ENCODE measurements at places on chromosomes 4 and X.

DNA sequence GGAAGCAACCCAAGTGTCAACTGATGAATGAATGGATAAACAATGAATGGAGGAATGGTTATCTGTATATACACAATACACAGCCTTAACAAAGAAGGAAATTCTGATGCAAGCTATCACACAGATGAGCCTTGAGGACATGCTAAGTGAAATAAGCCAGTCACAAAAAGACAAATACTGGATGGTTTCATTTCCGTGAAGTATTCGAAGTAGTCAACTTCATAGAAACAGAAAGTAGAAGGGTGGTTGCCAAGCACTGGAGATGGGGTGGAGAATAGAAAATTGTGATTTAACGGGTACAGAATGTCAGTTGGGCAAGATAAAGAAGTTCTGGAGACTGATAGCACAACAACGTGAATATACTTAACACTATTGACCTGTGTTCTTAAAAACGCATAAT, 28.2 kb downstream of the CENPU start:
- ATAC-seq = no peak

GRCh38 chr4:87390551-87390890, 467 bp downstream of the HSD17B11 start:
- no peak for ATAC-seq

GRCh38 chr4:122450847-122451246, 5.7 kb downstream of the IL2 start:
- ATAC-seq = no peak

- ATAC-seq = no peak
Measured at GRCh38 chrX:100975212-100975611, 5.7 kb downstream of the ARL13A start.

- no peak for ATAC-seq
Measured at GRCh38 chr4:170336238-170336775, 246.6 kb upstream of the AADAT start.

DNA sequence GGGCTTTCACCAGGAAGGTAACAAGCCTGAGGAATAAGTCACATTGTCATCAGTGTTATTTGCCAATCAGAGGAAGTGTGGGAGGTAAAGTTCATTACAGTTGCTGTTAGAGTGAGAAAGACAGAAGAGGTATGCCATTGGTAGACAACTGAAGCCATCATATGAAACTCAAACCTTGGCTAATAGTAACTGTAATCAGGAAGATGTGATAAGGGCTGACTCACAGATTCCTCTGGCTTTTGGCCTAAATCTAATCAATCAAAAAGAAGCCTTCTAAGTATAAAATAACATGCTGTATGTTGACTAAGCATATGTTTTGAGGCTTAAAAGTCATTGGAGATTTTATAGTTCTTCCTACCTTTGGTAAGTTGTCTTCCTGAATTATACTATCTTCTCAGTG, 242.8 kb downstream of the PCDH7 start:
- ATAC-seq = no peak

DNA sequence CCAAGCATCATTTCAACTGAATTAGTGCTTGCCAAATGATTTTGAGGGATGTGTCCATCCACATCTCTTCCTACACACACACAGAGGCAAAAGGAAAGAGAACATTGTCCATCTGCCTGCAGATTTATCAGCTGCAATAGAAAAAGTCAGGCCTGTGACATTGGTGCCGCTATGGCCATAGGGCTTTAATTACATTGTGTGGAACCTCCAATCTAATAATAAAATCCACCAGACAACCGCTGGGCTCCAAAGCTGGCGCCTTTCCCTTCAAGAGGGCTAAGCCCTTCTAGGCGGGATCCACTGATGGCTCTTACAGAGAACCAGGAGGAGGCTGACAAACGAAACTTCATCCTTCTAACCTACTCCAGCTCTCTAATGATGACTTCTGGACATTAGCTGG, 60.6 kb downstream of the PHOX2B start:
- no peak for ATAC-seq

DNA sequence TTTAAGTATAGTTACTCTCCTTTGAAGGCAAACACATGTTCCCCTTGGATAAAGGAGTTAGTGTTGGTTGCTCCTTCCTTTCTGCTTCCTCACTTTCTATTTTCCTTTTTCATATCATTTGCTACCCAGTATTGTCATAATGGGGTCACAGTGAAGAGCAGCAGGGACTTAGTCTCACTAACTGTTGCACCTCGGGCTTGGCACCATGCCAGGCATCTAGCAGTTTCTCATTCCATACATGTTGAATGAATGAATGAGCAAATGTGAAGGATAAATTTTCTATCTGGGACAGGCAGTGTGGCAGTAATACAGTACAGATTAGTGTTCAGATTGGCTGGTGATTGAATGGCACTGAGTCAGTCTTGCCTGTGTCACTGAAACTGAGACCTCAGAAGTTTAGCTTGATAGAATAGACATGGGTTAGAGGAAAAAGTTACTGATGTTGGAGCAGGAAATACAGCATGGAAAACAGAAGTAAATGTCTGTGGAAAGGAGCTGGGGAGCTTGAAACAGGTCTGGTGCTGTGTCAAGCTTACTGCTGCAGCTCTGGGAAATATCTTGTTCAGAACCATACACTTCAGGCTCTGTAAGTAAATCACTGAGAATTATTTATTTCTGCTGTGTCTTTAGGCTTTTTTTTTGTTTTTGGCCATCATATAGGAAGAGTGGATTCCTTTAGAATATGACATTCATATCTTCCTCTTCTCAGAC, 55.8 kb upstream of the PITX2 start:
- ATAC-seq = no peak

DNA sequence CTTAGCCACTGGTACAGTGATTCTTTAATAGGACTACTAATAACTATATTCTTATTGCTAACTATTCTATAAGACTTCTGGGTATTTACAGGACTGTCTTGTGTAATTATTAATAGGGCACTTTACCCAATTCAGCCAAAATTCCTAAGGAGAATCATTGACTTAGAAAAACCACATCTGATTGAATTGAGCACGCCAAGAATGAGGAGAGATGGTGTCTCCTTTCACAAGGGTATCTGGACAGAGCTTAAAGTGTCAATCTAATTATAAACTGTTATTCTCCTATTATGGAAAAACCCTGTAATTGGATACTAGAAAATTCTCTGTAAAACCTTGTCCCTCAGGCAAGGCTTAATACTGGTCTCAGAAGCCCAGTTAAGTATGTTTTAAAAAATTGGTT, 111.1 kb upstream of the TLL1 start:
- no peak for ATAC-seq

DNA sequence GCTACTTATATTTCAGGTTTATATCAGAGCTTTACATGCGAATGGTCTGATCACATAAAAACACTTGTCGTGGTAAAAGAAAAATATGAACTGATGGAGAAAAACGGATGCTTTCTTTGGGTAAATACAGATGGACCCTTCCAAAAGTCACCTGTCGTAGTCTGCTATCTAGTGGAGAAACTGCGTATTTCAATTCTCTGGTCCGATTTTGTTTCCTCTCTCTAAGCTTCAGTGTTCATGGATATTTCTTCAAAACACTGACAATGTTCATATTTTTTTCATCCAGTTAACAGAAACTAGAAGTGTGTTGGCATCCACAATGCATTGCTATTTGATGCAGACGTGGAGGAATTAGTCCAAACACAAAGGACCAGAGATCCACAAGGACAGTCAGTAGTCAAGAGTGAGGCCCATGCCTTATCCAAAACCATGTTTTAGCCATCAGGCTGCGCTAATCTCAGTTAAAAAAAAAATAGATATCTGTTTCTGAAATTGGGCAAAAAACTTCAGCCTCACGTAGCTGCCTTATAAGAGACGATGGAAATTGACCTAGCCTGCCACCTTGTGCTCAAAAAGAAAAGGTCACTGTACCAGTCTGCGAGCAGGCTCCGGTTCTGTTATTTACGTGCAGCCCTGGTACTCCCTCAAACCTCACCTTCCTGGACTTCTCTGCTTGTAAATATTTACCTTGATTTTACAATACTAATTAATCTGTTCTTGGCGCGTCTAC, 16.0 kb downstream of the MEPE start:
- ATAC-seq = peak; percentile 81

- ATAC-seq = no peak
Measured at GRCh38 chr4:154711522-154711921, 32.3 kb upstream of the LRAT start.

GRCh38 chr4:1251773-1252066, 2.8 kb upstream of the CTBP1 start:
- no peak for ATAC-seq

GRCh38 chr4:5552451-5552850, 155.9 kb downstream of the EVC2 start:
- no peak for ATAC-seq

DNA sequence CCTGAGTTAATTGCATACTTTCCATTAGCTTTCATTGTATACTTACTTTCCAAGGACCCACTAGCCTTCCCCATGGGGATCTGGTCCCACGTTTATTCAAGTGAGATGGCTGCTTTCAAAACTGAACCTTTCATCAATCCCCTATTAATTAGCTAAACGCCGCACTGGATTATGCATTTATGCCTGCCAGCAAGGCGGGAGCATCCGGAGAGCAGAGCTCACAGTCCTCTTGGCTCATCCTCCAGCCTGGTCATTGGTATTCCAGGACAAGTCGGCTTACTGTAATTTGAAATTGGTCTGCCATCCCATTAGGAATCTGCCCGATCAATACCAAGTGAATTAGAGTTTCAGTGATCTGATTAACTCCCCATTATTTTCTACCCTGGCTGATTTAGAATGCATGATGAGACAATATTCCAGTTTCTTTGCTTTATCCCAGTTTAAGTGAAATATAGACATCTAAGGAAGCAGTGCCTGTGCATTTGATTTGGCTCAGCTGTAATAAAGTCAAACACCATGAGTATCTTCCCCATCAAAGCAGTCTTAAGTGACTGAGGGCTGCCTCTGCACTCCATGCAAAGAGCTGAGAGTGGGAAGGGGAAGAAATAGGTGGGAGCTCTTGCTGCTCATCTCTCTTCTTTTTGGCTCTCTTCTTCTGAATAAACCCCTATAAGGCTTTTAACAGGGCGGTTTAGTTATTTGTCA, 411.4 kb downstream of the GPAT3 start:
- ATAC-seq = no peak

- no peak for ATAC-seq
Measured at GRCh38 chrX:134461437-134461836, 1.5 kb downstream of the HPRT1 start.

DNA sequence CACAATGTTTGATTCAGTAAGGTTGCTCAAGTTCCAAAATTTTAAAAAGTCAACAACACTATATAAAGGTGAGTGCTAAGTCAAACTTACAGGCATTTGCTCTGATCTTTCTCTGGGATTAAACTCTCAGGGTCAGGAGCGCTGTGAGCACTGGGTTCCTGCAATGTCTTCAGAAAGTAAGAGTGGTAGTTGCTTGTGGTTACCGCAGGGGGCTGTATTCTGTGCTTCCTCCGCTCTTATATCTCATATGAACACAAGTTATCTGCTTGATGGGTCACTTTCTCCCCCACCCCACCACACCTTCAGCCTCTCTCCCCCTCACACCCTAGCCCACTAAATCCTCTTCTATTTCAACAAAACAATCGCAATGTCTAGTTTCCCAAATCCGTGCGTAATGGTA, 116.4 kb upstream of the IGSF1 start:
- no peak for ATAC-seq

DNA sequence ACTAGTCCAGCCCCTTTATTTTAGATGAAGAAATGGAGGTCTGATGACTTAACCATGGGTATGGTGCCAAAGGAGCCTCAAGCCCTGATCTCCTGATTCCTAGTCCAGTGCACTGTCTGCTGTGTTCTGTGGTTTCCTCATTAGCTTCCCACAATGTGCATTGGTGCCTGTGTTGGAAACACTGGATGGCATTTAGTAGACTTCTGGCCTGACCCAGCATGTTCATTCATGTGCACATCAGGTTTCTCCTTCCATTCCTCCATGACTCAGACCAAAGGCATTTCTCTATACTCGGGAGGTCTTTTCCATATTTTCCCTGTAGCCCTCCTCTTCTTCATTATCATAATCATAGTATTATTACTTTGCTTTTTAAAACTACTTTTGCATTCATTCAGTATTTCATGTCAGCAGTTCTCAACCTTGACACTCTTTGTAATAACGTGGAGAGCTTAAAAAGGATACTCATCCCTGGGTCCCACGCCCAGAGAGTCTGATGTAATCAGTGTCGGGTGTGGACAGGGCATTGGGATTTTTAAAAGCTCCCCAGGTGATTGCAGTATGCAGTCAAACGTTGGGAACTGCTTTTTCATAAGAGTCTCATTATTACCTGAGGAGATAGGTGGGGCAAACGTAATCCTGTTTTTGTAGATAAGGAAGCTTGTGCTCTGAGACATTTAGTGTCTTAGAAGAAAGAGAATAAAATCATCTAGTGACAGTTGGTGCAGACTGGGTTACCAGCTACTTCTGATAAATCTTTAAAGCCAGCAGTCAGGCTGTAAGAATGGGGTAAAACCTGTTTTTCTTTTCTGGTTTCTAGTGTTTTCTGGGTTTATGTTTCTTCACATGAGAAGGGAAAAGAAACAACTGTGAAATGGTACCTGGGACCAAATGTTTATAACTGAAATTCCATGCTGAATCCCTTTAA, 40.9 kb upstream of the XK start:
- ATAC-seq = no peak

GRCh38 chrX:2559124-2559523, 58.3 kb upstream of the DHRSX start:
- no peak for ATAC-seq

DNA sequence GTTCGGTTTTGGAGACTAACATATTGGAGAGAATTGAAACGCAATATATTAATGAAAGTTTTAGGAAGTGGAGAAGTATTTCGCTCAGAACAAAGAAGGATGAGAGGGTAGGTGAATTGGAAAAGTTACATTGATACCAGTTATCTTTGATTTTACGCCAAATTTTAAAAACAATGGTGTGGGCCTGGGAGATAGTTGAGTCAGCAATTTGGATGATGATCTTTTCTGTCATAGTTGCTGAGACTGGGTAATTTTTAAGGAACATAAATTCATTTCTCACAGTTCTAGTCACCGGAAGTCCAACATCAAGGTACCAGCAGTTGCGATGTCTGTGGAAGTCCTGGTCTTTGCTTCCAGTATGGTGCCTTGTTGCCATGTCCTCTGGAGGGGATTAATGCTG, 644.8 kb upstream of the LCORL start:
- ATAC-seq = no peak

GRCh38 chr4:93183576-93183975, 645.0 kb upstream of the ATOH1 start:
- no peak for ATAC-seq

- ATAC-seq = no peak
Measured at GRCh38 chr4:11297627-11298026, 131.1 kb downstream of the HS3ST1 start.

GRCh38 chr4:40402556-40402955, 67.4 kb downstream of the CHRNA9 start:
- ATAC-seq = no peak

- ATAC-seq = no peak
Measured at GRCh38 chrX:12866451-12867377, at the start of gene TLR7. Gene TLR7, plus strand, starts transcription at chrX:12867072. Its CDS starts 507 bp downstream, at chrX:12867579.

DNA sequence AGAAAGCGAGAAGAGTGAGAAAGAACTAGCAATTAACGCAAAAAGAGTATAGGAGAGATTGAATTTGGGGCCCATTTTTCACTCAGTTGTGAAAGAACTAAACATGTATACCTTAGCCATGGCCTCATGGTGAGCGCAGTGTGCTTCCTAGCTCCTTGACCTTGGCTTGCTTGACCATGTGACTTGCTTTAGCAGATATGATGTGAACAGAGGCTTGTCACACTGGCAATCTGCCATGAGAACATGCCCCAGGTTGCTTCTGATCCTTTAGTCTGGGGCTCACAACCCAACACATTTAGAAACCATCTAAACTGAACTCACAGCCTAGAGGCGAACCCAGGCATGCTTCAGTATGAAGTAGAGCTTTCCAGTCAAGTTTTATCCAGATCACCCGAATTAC, 260.1 kb upstream of the FTHL17 start:
- ATAC-seq = no peak

GRCh38 chr4:79083406-79084010, 144.3 kb upstream of the PAQR3 start:
- peak; percentile 97 for ATAC-seq

Measured in gastroesophageal sphincter (tissue), 4 donors.